ENCODE measurements at places on chromosomes 4 and X.
A peak's percentile ranks its signal among the peaks of the same experiment; 100 is the strongest.

DNA sequence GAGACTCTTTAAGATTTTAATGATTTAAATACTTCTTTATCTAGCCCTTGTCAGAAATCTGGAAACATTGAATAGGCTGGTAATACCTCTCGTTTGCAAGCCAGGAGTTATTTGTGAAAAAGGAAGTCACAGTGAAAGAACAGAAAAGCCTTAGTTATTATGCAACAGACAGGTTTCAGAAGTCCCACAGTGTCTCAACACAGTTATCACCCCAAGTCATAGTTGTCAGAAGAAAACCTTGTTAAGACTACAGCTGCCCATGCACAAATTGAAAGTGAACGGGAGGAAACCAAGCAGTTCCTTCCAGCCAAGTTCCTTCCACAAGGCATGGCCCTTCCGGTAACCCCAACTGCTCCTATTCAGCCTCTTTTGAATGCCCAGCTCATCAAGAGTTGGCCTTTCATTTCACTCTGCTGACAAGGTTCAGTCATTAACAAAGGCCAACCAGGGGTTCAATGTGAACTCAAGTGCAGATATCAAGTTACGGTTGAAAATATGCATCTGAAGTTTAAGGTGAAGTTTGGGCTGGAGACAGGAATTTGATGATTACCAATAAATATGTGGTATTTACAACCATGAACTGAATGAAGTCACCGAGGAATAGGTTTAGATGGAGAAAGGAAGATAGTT is 15.6 kb downstream of the ALPK1 start:
- DNase-seq, result no peak

DNA sequence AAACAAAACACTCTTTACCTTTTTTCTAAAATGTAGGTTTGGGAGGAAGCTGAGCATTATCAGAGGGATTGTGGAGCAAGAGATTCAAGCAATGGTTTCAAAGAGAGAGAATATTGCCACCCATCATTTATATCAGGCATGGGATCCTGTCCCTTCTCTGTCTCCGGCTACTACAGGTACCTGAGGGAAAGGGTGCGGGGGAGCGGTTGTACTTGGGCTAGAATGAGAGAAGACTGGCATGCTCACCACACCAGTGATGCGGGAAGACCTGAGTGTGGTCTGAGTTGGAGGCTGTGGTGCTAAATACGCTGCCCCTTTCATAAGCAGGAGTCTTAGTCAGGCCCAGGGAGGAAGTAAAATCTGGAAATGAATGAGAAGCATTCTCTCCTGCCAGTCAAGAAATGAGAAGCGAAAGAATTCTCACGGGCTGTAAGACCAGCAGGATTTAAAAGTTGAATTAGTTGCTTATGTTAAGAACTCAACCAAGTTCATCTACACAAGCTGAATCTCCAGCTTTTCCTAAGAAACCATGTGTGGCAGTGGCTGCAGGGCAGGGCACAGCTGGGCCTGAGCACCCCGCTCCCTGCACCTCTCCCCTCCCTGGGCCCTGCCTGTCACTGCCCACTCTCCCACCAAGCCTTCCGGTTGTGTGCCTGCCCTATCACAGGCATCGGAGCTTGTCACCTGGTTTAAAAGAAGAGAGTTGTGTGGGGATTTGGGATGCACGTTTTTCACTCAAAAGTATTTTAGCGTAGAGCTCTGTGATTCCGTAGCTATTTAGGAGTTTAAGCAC is 24.8 kb upstream of the MSANTD1 start:
- no peak for DNase-seq

GRCh38 chrX:555725-556666 is 74.6 kb upstream of the SHOX start:
- no peak for DNase-seq

DNA sequence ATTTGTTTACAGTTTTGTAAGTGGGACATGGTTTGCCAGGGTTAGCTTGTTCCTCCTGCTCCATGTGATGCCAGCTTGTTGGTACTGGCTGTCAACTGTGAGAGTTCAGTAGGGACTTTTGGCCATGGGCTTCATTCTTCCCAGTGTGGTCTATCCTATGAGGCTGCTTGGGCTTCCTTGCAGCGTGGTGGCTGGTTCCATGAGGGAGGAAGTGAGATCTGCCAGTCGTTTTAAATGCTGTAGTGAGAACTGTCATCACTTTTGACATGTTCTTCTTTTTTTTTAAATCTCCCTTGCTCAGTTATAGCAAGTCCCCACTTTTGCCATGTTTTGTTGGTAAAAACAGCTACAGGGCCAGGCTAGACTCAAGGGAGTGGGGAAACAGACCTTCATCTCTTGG is 15.9 kb downstream of the NSD2 start:
- DNase-seq, result no peak

DNA sequence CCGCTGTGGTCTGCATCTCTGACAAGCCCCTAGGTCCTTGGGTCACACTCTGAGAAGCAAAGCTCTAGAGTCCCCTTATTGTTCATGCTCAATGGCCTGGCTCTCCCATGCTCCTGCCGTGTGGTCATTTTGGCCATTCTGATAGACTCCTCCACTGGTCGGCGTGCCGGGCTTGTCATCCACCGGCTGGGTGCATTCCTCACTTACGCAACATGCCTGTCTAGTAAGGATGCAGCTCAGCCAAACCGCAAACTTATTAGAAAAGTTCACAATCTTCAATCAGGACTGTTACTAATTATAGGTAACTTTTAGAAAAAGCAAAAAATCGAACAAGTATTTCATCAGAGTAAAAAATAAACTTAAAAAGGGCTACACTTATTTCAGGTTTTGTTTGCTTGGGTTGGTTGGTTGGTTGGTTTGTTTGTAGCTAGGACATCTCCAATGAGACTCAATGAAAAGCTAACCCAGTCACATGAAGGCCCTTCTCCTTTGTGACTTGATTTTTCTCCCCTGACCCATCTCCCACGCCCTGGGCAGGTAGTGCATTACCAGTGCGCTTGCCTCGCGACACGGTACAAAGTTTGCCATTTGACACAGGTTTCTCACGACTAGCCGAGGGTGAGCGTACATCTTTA is 41.0 kb downstream of the IRF2 start:
- DNase-seq, result no peak

DNA sequence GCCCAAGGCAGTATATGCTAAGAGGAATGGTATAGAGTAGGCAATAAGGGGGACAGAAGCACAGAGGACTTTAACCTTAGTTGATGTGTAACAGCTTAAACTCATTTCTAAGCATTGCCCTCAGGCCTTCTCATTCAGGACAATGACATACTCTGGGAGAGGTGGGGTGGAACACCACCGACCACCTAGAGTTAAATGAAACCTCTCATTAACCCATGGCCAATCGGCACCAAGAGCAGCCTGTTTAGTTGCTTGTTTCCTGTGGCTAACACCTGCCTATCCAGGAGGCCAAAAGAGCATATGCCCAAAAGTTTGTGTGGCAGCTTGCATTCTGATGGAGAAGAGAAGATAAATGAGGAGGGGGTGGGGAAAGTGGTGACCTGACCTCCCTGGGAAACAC is 88.7 kb upstream of the PLAC1 start:
- no peak for DNase-seq

- DNase-seq, result no peak
These were observed 824 bp downstream of the LRPAP1 start for GRCh38 chr4:3531318-3531878.

DNA sequence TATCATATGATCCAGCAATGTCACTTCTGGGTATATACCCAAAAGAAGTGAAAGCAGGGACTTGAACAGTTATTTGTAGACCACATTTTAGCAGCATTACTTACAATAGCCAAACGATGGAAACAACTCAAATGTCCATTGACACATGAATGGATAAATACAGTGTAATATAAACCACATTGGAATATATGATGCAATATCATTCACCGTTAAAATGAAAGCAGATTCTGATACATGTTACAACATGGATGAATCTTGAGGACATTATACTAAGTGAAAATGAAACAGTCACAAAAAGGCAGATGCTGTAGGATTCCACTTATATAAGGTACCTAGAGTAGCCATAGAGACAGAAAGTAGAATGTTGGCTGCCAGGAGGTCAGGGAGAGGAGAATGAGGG is 130.5 kb upstream of the SMAD1 start:
- no peak for DNase-seq

- DNase-seq, result peak; percentile 91
These were observed 52.1 kb downstream of the PDGFRA start for GRCh38 chr4:54281054-54281766.

GRCh38 chrX:40043895-40044294 is 53.9 kb downstream of the BCOR start:
- DNase-seq, result no peak

DNA sequence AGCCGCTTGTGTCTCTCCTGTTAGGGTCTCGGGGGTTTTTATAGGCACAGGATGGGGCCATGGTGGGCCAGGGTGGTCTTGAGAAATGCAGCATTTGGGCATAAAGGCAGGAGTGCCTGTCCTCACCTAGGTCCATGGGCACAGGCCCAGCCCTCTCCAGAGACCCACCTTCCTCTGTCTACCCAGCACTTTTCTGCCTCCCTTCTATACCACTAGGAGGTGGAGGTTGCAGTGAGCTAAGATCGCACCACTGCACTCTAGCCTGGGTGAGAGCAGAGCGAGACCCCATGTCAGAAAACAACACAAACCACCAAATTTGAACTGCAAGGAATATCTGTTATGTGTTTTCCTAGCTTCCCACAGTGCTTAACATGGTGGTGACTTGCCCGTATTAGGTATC is 38.0 kb downstream of the MOB1B start:
- no peak for DNase-seq

- no peak for DNase-seq
These were observed 121.6 kb upstream of the TBC1D9 start for GRCh38 chr4:140877781-140878180.
